ENCODE measurements at places on chromosomes 5 and 9. TPM values are rescaled to one million over a fixed set of nuclear protein-coding genes. Genes with fewer than 3 reads are reported as not detected.

Gene HSDL2
- 28.9 TPM for total RNA-seq

Gene DDX31
- total RNA-seq: 12.6 TPM

Gene ELAVL2
- total RNA-seq: not detected

Gene IFNA13
- total RNA-seq: not detected

Gene FAM78A
- total RNA-seq: 99.2 TPM

Gene IL4
- not detected for total RNA-seq

Gene PCDHA9
- total RNA-seq: not detected

Gene SPATA31D1
- total RNA-seq: not detected

Gene GPSM1
- 2.3 TPM for total RNA-seq

Gene ICE1
- 30.4 TPM for total RNA-seq

Gene ANKRD33B
- total RNA-seq: 4.6 TPM

Gene PRR16
- total RNA-seq: not detected

Gene ENTREP1
- not detected for total RNA-seq

Gene SLC22A5
- 3.5 TPM for total RNA-seq

Gene WDR38
- total RNA-seq: not detected

Gene GABRP
- total RNA-seq: not detected

Gene NFIB
- not detected for total RNA-seq

Gene ANKRD18A
- 0.08 TPM for total RNA-seq

Gene BRD3
- 45.2 TPM for total RNA-seq

Gene TEX53
- total RNA-seq: not detected

Gene CAMK2A
- not detected for total RNA-seq

Gene SEMA4D
- 314 TPM for total RNA-seq

Gene CSNK1G3
- 26.9 TPM for total RNA-seq

Gene PCDHB15
- not detected for total RNA-seq

Gene OR1B1
- total RNA-seq: not detected

Gene ENHO
- total RNA-seq: not detected

Gene IFNK
- not detected for total RNA-seq

Gene CDO1
- 0.40 TPM for total RNA-seq

Gene MACIR
- 6.7 TPM for total RNA-seq

Gene GPX3
- not detected for total RNA-seq

Gene IQGAP2
- total RNA-seq: 72.1 TPM

Gene TAF11L6
- total RNA-seq: not detected

Gene GNPDA1
- 34.9 TPM for total RNA-seq

Gene SPATA31D4
- total RNA-seq: not detected

Gene ISL1
- not detected for total RNA-seq

Gene FBLL1
- total RNA-seq: 0.37 TPM

Measured in activated CD8-positive, alpha-beta T cell treated with anti-CD3 and anti-CD28 coated beads, Interleukin-2, amount 10 ng/mL, durations not matched to agents 7 days and 5 days (primary cell).